ENCODE measurements at places on chromosomes 7 and 10.
A peak's percentile ranks its signal among the peaks of the same experiment; 100 is the strongest.

DNA sequence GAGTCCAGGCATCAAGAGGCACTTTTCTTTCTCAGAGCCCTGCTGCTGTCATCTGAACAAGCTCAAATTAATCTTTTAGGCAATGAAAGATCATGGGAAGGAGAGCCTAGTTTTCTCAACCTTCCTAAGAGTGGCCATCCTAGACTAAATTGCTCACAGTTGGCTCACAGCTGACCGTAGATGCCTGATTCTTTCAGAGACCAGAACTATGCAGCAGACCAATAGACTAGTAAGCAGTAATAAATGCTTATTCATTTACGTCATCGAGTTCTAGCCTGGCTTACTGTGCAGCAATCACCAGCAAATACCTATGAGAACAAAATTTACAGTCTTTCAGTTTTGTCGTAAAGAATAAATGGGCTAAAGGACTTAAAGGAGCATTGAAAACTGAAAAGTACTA lies 602.9 kb upstream of the GHITM start:
- ATAC-seq: no peak

- ATAC-seq: no peak
Measured at GRCh38 chr7:158407581-158408317, 179.9 kb downstream of the PTPRN2 start.

DNA sequence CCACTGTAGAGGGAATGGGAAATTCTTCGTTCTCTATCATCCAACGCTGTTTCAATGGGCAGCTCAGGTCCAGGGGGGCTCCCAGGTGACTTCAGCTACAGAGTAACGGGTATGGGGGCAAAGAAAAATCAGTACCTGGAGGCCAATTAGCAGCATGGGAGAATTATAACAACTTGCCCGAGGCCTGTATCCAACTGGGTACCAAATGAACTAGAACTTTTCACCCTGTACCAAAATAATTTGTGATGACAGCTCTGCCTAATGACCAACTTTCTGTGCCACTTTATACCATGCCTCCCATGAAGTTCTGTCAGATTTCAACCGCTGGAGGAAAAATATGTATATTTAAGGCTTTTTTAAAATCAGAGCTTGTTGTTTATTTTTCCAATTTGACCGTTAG lies 467.1 kb downstream of the PARD3 start:
- ATAC-seq: no peak

- ATAC-seq: no peak
Measured at GRCh38 chr7:136016649-136017395, 39.7 kb upstream of the MTPN start.

DNA sequence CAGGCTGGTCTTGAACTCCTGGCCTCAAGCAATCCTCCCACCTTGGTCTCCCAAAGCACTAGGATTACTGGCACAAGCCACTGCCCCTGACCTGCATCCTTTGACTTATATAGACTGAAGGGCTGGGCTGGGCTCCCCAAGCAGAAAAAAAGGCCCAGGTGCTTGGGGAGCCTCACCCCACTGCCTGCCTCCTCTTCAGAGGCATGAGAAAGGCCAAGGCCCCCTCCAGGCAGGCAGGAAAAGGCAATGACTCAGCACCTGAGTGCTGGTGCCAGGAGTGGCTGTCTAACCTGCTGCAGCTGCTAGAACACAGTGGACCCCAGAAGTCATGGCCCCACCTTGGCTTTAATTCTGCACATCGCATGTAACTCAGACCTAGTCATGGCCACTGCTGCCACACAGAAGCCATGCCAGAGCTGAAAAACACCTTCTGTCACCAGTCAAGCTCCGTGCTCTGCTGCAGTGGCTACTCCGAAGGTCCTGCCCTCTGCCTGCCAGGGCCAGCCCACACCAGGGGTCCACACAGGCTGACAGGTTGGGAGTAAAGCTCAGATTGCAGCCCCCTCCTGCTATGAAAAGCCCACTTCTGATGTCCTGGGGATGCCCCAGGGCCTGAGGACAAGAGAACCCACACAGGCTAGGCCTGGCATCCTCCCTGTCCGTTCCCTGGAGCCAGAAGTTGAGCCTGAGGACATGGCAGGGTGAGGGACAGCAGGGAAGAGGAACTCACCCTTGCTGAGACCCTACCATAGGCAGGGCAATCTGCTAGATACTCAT lies 48.5 kb downstream of the GRID1 start:
- ATAC-seq: no peak

DNA sequence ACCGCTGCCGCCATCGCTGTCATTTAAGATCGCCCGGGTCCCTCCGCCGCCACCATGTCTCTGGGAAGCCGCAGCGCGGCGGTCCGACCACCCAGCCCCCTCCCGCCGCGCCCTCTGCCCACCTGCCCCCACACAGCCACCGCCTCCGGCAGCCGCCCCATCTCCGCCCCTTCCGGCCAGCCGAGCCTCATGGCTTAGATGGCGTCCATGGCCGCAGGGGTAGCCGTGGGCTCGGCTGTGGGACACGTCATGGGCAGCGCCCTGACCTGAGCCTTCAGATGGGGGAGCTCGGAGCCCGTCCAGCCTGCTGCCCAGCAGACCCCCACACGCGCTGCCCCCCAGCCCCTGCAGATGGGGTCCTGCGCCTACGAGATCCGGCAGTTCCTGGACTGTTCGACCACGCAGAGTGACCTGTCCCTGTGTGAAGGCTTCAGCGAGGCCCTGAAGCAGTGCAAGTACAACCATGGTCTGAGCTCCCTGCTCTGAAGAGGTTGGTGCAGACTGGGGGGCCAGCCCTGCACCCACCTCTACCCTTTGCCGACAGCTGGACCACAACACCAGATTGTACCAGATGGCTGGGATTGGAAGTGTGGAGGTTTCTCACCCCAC lies 38.0 kb upstream of the TARP start:
- ATAC-seq: peak; percentile 42

DNA sequence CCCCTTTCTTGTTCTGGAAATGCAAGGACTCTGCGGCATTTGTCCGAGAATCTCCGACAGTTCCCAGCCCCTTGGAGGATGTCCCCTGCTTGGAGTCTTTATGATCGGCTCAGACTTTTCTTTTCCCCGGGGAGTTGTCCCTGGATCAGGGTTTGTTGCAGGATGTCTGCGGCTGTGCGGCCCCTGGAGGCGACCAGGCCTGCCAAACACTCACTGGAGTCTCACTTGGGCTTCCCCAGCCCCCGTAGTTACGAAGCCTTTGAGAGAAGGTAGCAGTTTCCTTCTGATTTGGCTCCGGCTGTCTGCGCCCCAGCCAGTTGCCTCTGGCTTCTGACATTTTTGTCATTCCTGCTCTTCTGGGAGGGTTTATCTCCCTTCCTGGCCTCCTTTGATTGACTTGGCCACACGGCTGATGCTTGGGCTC lies 16.1 kb downstream of the COL26A1 start:
- no peak for ATAC-seq

GRCh38 chr10:14579405-14579804 lies 195.3 kb downstream of the FAM107B start:
- no peak for ATAC-seq

DNA sequence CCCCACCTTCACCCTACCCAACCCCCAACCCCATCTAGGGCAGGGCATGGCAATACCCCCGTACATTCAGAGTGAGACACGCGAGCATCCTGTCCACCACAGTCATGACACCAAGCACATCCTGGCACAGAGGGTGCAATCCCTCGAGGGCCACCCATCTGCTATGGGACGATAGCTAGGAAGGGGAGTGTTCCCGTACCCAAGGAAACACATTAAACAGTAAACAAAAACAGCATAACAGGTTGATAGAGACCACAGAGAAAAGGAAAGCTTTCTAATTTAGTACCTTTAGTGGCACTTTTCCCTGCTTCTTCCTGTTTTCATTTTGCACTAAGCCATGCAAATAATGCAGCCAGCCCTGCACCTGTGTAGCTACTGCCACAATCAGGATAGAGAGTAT lies 2.3 kb upstream of the SMKR1 start:
- ATAC-seq: no peak

DNA sequence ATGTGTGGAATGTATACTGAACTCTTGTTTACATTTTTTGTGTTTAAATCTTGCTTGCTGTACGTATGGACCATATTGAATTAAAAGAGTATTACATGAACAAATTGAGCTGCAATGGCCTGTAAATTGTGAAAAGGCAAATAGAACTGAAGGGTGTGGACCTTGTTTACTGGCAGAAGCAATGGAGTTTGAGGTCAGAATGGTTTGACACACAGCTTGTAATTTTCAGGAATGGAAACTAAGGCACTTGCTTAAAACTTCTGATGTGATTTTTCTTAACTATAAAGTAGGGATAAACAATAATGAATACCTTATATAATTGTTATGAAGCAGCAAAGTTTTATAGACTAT lies 33.9 kb upstream of the COBL start:
- no peak for ATAC-seq

- ATAC-seq: no peak
Measured at GRCh38 chr10:61752111-61753011, 89.6 kb downstream of the CABCOCO1 start.

DNA sequence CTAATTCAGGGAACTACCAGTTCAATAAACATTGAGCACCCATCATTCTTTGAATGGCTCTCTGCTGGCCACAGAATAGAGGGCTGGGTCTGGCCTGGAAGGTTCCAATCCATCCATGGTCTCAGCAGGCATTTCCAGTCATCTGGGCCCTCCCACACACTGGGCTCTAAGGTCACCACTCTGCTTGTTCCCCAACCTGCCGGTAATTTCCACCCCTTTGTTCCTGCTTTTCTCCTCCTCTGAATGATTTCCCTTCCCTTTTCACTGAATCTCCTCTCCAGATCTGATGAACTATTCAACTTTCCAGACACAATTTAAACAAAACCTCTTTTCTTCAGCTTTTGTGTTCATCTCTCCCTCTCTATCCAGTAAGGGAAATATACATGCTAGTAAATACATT lies 2.6 kb downstream of the BZW2 start:
- no peak for ATAC-seq

- ATAC-seq: no peak
Measured at GRCh38 chr10:110540031-110540430, 27.5 kb upstream of the SMC3 start.

DNA sequence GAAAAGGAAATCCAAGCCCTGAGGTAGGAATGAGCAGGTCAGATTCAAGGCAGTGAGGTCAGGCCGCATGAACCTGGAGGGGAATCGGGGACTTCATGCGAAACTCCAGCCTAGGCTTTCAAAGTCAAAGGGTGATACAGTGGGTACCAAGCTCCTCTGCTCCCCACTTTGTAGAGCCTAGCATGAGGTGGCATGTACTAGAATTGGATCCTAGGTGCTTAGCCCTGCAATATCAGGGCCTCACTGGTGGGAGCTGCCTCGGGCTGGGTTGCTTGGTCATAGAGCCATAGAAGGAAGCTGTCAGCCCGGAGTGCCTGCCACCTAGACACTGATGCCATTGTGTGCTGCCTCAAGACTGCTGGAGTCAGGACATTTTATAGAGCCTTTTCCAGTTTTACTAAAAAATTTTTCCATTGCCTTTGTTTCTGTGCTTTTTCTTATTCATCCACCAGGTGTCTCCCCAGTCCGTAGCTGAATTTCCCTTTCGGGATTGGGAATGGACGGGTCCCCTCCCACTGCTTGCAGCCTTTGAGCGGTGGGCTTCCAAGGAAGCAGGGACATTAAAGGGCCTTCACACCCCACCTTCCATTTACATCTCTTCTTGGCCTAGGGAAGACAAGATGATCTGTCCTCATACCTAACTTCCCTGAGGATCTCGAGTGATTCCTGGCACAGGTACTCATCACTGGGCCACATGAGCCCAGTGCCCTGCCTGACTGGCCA lies 5.5 kb upstream of the LZTS2 start:
- ATAC-seq: no peak

- no peak for ATAC-seq
Measured at GRCh38 chr7:154587792-154588191, 415.1 kb downstream of the PAXIP1 start.

- no peak for ATAC-seq
Measured at GRCh38 chr7:3272691-3273141, 28.3 kb upstream of the SDK1 start.

DNA sequence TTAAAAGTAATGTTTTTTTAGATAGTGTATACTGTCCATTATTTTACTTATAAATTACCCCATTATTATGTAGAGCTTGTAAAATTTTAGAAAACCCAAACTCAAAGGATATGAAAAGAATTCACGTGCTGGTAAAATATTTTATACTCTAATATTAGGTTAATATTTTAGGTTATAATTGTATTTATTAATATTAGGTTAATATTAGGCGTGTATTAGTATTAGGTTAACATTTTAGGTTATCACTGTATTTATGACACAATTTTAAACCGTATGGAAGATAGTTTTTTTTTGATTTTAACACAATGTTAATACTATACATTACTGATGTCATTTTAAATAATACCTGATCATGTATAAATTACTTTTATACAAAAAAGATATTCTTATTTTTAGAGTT lies 48.5 kb downstream of the ARL4A start:
- ATAC-seq: no peak

GRCh38 chr7:140349144-140349771 lies 49.1 kb downstream of the SLC37A3 start:
- no peak for ATAC-seq

- no peak for ATAC-seq
Measured at GRCh38 chr7:149197675-149198074, 2.3 kb downstream of the ZNF282 start.

DNA sequence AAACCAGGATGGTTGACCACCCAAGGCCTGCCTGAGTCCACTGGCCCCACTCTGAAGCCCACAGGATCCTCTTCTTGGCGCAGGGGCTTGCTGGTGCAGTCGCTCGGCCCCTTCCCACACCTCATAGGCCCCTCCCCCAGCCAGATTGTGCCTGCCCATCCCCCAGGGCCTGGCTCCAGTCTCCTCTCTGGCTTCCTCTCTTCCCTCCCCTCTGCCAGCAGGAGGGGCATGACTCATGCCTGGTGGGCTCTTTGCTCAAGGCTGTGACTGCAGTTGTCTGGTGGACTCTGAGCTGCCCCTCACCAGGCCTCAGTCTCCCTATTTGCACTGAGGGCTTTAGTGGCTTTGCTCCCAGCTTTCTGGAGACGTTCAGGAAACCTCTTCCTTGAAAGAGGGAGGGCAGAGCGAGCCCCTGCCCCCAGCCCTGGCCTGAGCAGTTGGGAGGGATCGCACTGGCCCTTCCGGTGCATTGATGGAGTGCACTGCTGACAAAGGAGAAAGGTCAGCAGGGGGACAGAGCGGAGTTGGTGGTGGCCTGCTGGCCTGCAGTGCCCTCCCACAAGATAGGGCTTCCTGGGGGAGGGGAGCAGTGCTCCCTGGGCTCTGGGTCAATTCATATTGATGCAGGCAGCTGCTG lies 60.7 kb downstream of the ZMIZ1 start:
- ATAC-seq: no peak

- ATAC-seq: no peak
Measured at GRCh38 chr10:24428410-24428782, 219.5 kb downstream of the KIAA1217 start.

DNA sequence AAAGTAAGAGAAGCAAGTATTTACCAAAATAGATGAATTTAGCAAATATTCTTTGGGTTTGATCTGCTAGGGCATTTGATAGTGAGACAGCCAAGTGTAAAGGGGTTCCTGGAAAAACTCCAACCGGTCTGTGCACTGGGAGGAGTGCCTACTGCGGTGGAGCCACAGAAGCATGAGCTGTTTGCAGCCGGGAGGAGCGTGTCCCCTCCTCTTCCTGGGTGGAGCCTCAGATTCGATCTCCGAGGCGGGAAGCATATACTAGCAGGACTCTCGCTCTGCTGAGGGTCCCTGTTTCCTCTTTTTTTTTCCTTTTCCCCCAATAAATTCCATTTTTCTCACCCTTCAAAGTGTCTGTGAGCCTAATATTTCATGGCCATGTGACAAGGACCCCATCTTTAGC lies 45.1 kb upstream of the MET start:
- no peak for ATAC-seq

- no peak for ATAC-seq
Measured at GRCh38 chr10:74880041-74880440, 53.6 kb downstream of the KAT6B start.

Measured in stimulated activated memory B cell treated with anti-CD40 and anti-IgM and Interleukin-4, amounts not matched to agents 10 μg/mL and 1 μg/mL and 100 μg/mL, for 72 hours (primary cell).